Stimulated activated CD8-positive, alpha-beta memory T cell treated with anti-CD3 and anti-CD28 coated beads, Interleukin-15, amount 100 ng/mL, for 24 hours (primary cell): ENCODE measurements at places on chromosomes 1 and 21.

GRCh38 chr1:21874328-21874727 lies 62.3 kb downstream of the LDLRAD2 start:
- no peak for DNase-seq

DNA sequence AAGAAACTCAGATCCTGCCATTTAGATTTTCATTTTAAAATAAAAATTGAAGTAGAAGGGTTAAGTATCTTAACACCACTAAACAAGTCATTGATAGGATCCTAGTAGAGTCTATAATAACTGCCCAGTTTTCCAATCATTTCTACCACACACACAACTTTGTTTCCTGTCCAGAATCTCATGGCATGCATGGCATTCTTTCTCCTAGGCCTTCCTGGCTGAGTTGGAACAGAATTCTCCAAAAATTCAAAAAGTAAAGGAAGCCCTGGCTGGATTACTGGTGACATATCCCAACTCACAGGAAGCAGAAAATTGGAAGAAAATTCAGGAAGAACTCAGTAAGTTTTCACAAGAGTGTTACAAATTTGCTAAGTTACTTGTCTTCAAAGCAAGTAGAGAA lies 111.4 kb upstream of the BMP8A start:
- DNase-seq = no peak

DNA sequence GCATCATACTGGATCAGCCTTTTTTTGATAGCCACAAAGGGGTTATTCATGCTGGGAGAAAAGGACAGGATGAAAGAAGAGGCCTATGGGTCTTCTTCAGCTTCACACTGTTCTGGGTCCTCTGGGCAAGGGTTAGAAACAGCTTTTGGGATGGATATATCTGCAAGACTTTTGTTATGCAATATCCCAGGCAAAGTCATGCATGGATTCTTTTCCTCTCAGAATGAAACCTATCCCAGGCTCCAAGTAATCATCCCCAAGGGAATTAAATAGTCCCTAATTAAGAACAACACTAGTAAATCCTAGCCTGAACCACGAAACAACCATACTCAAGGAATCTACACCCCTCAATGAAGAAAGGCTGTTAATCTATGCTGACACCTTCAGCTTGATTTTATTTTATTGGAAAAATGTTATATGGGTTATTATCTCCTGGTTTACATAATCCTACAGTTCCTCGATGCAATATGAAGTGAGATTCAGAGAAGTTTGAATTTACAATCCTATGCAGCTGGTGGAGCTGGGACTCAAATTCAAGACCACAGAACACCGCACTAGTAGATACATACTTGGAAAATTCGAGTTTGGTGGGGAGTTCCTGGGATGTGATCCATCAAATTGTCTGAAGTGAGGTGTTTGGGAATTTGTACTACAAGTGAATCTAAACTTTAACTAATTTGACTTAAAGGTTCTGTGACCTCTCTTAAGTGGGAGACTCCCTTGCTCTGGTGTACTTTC lies 338.6 kb downstream of the TBX15 start:
- no peak for DNase-seq

- no peak for DNase-seq
Observed at GRCh38 chr1:12475101-12475500, 142.9 kb downstream of the DHRS3 start.

GRCh38 chr1:24286246-24287010 lies 32.7 kb upstream of the GRHL3 start:
- no peak for DNase-seq

- DNase-seq = no peak
Observed at GRCh38 chr21:16312321-16312720, 582.5 kb downstream of the USP25 start.

- no peak for DNase-seq
Observed at GRCh38 chr1:184388319-184388889, 1.6 kb downstream of the C1orf21 start.
